ENCODE measurements at places on chromosomes 2 and 18.
A peak's percentile ranks its signal among the peaks of the same experiment; 100 is the strongest.

- peak; percentile 68 for DNase-seq
These were observed 762 bp upstream of the GAD1 start for GRCh38 chr2:170815746-170816503.

DNA sequence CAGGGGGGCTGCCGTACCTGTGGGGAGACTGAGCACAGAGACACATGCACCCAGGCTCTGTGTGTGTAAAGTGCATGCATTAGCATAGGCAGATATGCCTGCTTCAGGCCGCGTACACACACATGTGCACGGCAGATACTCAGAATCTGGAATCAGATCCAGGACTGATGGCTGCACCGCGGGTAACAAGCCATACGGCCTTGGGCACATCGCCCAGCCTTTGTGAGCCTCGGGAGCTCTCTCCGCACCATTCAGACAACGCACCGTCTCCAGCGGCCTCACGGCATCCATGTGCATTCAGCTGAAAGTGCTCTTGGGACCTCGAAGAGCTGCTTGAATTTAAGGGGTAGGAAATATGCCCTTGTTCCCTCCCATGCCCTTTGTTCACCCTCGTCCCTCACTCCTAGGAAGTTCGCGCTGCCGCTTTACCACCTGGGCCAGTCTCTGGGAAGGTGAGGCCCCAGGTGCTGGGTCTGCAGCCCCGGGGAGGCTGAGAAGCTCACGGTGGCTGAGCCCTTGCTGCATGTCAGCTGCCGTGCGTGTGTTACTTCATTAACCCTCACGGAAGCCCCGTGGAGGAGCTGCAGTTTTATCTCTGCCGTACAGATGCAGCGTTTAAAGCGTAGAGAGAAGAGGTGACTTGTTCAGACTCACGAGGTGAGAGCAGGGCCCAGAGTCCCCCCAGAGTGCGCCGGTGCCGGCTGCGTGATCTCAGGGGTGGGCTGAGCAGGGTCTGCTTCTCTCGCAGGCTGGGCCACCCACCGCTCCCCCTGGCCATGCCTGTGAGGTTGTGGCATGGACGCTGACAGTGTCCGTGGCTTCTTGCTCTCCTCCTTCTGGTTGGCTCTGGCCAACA is 377.7 kb upstream of the MYT1L start:
- DNase-seq, result no peak

DNA sequence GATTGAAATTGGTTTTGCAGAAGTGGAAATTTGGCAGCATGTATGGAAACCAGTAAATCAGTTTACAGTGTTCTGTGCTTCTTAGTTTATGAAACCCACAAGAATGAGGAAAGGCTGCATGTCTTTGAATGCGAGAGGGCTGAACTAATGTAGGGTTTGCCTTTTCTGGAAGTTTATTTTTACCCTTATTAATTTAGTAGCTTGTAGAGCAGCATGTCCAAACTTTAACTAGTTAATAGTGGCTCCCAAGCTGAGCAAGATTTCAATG is 50.4 kb downstream of the LDLRAD4 start:
- no peak for DNase-seq

- DNase-seq, result no peak
These were observed 59.7 kb downstream of the TTC32 start for GRCh38 chr2:19841918-19842693.

- DNase-seq, result no peak
These were observed 45.1 kb downstream of the DHX57 start for GRCh38 chr2:38830526-38831159.

DNA sequence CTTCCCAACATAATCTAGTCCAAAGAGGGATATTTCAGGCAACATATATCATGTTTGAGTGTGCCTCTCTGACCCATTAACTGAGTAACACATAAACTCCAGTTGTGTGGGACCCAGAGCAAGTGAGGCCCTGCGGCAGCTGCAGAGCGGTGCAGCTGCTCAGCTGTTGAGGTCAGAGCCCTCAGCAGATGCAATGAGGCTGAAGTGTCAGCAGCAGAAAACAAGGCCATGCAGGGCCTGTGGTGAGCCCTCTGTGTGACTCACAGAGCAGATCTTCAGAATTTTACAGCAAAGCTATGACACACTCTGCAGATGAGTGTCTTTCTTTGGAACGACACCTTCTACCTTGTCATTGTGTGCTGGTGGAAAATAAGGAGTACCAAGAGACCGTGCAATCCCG is 168.5 kb downstream of the CBLN2 start:
- no peak for DNase-seq

DNA sequence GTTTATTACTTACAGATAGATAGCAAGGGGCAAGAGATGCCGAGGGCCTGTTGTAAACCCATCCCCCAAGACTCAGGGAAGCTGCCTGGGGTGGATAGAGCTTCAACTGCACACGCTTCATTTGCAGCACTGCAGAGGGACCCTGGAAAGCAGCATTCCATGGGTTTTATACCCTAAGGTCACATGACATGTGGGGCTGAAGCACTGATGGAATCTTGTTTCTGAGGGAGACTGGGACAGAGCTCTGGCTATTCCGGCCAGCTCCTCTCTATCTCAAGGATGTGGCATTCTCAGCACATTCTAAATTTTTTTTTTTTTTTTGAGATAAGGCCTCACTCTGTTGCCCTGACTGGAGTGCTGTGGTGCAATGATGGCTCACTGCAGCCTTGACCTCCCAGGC is 300.1 kb downstream of the MYCN start:
- no peak for DNase-seq

GRCh38 chr2:100800915-100801314 is 19.0 kb upstream of the NPAS2 start:
- no peak for DNase-seq

DNA sequence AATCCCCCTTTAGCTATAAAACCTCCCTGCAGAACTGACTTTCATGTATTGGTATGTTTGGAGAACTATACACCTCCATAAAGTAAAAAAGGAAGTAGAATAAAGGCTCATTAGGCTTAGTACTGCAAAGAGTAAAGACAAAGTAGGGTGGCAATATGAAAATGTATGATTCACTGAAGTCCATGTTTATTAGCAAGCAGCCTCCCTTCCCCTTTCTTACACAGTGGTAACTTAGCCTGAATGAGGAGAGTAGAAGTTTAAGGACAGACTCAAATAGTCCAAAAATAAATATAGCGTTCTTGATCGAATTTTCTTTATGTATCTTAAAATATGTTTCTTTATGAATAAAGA is 1.5 kb downstream of the ZNF804A start:
- DNase-seq, result no peak

GRCh38 chr18:27138079-27138478 is 47.0 kb downstream of the CHST9 start:
- no peak for DNase-seq

GRCh38 chr2:19949071-19949470 is 40.8 kb downstream of the WDR35 start:
- DNase-seq, result no peak

- no peak for DNase-seq
These were observed 78.0 kb upstream of the GATA6 start for GRCh38 chr18:22091341-22091740.

GRCh38 chr2:31204783-31205182 is 12.5 kb downstream of the CAPN14 start:
- no peak for DNase-seq

GRCh38 chr2:222485367-222486211 is 61.2 kb downstream of the SGPP2 start:
- DNase-seq, result no peak

DNA sequence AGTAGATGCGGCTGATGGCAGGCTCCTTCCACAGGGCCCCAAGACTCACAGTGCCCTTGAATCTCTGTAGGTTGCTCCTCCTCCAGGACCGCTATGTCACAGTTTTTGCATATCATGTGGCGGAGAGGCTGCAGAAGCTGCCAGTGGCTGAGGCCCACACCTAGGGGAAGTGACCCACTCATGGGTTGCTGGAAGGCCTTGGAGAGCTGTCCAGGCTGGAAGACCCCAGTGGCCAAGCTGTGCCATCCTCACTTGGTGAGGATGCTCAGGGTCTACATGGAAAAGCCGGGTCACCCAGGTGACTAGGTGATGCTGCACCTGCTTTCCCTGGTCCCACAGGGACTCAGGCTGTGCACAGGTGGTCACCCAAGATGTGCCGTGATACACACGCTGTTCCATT is 90.6 kb downstream of the SEPTIN10 start:
- DNase-seq, result no peak

DNA sequence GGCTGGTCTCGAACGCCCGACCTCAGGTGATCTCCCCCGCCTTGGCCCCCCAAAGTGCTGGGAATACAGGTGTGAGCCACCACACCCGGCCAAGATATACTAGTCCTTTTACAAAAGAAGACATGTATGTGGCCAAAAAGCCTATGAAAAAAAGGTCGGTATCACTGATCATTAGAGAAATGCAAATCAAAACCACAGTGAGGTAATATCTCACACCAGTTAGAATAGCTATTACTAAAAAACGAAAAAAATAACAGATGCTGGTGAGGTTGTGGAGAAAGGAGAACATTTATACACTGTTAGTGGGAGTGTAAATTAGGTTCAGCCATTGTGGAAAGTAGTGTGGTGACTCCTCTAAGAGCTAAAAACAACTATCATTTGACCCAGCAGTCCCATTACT is 26.4 kb downstream of the KLHL23 start:
- DNase-seq, result peak; percentile 21

DNA sequence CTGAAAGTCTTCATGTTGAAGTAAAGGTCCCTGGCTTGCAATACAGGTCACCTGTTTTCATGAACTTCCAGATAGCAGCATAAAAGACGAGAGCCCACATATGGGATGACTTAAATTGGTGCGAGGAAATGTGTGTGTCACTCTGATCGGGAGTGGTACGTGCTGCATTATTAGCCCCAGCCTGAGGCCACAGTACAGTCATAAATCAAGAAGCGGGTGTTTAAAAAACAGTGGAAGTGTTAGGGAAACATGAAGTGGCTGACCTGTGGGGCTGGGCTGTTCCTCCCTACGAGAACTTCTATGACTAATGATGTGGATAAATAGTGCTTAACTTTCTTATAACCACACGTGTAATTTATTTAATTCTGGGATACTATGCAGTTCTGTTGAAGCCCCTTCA is 24.4 kb downstream of the RDH14 start:
- no peak for DNase-seq

DNA sequence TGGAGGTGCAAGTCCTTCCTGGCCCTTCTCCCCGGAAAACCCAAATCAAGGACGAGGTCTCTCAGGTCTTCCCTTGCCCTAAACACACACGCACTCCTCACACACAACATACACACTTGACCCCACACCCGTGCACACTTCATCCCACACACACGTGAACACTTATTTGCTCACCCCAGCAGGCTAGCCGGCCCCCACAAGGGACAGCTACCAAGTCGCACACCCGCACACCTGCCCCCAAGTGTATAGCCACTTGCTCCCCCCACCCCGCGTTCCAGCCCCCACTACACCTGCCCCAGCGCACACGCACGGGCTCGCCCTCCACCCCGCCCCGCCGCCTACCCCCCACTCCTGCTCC is 359 bp downstream of the TGFBRAP1 start:
- DNase-seq, result peak; percentile 36

DNA sequence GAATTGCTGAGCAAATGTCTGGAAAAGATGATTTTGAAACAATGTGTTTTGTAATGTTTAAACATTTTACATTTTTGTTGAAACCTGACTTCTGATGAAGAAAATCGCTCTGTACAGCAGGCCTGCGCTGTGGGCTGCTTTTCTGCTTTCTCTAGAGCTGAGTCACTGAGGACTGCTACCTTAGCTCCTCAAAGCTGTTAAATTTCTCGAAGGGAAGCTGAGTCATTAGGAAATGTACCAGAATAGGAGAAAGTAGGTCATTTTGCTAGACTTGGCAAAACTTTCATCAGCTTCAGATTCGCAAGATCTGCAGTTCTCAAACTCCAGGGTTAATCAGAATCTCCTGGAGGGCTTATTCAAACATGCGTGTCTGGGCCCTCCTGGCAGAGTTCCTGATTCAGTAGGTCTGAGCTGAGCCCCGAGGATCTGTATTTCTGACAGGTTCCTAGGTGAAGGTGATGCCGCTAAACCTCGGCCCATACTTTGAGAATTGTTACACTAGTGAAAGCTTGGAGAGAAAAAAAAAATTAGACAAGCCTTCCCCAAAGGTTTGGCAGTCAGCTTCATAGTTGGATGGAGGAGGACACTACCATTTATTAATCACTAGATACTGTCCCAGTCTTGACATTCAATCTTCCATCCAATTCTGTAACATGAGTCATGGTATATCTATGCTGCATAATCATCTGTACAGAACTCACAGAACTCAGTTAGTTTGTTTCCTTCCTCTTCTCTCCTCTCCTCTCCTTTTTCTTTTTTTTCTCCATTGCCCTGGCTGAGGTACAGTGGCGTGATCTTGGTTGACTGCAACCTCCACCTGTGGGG is 297.6 kb downstream of the PARD3B start:
- no peak for DNase-seq

DNA sequence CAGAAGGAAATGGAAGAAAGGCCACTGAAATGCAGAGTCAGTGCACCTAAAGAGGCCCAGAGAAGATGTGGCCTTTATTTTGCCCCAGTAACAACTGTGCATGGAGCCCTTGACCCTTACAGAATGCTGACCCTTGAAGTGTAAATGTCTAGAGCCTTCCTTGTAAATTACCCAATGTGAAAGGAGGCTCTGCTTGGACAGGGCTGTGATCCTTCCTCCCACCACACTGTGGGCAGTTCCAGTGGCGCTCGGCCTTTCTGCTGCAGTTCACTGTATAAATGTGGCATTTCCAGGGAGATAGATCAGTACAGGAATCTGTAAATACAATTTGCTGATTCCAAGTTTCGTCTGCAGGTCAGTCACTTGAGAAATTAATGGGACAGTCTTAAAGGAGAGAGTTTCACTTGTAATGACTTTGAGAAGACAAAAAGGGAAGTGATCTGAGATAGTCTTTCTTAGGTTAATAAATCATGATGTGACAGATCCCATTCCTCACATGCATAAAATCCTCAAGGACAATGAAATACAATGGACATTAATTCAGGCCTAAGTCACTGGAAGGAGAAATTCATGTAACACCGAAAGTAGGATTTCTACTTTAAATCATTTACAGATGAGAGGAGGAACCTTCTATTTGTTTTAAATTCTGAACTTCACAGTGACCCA is 133.8 kb upstream of the LMAN1 start:
- no peak for DNase-seq

DNA sequence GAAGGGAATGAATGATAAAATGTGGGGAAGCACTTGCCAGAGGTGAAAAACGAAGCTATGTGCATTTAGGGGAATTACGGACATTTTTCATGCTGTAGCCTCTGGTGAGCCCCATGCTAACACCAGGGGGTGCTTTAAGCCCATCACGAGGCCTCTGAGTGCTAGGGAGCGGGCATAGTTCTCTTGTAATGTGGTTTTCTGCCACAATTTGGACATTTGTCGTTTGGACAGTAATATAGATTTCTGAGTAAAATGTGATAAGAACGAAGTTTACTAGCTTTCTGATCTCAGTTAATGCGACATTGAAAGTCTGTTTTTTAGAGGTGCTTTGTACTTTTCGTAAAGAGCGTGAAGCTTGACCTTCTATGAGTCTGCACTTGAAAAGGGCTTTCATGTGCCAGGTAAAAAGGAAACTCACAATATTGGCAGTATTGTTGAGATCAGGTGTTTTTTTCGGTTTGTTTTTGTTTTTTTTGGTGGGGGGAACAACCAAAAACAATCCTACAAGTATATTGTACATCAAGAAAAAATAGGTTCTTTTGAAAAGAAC is 50.6 kb downstream of the TRAF3IP1 start:
- DNase-seq, result peak; percentile 74

- no peak for DNase-seq
These were observed 39.5 kb downstream of the SDC1 start for GRCh38 chr2:20185176-20186022.

- no peak for DNase-seq
These were observed 994.0 kb downstream of the TSN start for GRCh38 chr2:122749405-122749804.
